ENCODE measurements at places on chromosomes 1 and 21.

DNA sequence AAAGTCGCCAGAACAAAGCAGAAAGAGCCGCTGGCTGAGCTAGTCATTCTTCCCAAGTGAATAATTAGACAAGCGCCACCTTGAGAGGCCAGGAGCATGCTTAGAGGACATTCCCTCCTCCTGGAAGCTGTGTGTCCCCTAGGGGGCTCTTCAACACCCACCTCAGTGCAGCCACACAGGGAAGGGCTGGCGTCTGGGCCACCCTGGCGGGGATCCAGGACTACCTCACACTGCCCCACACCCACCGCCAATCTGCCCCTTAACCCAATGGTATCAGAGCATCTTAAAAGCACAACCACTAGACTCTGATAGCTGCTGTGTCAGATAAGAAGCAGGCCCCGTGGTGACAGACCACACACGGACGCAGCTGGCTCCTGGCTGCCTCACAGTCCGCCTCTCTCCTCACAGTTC, 24.9 kb downstream of the SETD4 start:
- no peak for DNase-seq

GRCh38 chr1:184403961-184404726, 17.3 kb downstream of the C1orf21 start:
- DNase-seq = no peak

DNA sequence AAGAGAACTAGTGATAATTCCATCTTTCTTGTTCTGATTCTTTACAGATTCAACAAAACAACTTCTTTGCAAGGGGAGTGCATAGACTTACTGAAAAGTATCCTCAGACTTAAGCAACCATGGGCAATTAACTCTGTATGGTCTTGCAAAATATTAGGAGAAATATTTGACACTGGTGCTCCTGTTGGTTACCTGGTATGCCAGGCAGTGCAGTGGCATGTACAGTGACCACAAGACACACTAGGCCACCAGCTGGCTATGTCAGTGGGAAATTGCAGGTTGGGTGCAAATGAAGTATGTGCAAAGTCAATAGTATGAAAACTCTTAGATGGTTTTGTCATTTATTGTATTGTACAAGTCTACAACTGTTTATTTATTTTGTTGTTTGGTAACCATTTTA, 34.5 kb downstream of the EPS15 start:
- DNase-seq = no peak

GRCh38 chr21:35027563-35028450, 21.3 kb downstream of the RUNX1 start:
- DNase-seq = peak; percentile 32

DNA sequence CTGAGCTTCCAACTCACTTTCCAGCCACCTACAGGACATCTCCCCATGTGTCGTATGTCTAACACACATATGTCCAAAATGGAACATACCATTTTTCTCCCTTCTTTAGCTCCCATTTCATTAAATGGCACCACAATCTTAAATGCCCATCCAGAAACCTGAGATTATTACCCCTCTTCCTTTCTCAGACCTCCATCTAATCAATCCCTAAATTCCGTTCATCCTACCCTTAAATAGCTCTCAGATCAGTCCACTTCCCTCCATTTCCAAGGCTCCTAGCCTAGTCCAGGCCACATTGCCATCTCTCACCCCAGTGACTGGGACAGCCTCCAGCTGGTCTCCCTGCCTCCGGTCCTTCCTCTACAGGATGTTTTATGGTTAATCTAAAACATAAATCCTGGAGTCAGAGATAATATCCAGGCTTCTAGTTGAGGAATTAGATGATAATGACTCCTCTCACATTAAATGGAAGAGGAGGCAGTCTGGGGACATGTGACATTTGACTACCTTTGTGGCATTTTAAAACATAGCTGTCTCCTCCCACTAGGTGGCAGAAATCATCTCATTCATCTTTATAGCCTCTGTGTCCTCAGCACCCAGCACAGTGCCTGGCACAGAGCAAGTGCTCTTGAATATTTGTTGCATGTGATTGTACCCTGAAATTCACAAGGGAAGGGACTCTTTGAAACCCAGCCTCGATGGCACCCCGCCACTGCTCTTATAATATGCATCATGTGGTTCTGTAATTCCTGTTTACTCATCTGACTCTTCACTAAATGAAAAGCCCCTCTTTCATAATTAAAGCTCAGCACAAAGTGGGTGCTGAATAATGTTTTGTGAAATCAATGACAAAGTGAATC, 102.3 kb downstream of the TMEM53 start:
- DNase-seq = peak; percentile 28

DNA sequence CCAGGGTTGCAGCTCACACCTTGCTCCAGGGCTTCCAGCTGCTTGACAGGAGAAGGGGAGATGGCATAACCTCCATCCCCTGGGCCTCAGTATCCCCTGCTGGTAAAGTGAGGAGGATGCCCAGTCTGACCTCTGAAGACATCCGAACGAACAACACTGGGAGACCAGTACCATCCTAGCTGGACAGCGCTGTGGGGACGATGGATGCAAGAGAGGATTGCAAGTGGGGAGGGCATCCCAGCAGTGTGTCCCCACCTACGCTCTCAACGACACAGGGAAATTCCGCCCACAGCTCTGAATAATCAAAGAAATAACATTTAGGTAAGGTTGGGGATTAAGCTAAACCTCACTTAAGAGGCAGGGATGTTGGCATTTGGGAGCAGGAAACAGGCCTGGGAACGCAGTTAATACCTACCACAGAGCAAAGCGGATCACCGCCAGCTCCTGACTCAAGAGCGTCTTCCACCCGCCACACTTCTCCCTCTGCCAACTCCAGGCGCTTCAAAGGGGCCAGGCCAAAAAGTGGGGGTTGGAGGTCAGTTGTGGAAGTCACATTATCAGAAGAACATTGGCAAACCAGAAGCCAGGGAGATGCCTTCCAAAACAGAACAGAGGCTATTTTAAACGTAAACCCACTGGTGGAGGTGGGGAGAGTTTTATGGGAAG, 47.6 kb downstream of the SSBP3 start:
- no peak for DNase-seq

DNA sequence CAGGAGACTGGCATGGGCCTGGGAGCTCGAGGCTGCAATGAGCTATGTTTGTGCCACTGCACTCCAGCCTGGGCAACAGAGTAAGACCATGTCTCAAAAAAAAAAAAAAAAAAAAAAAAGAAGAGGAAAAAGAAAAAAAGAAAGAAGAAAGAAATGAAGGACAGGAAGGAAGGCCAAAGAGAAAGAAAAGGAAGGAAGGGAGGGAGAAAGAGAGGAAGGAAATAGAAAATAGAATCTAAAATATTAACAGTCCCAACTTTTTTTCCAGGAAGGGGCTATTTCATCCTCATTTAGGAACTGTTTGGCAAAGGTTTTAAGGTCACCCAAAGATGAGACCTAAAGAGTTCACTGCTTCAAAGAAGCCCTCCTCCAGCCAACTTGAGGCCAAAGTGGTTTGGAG, 2.5 kb downstream of the MUL1 start:
- no peak for DNase-seq

GRCh38 chr1:32765570-32766327, 51.4 kb downstream of the YARS1 start:
- no peak for DNase-seq

GRCh38 chr1:5810553-5811270, 181.5 kb downstream of the NPHP4 start:
- no peak for DNase-seq

DNA sequence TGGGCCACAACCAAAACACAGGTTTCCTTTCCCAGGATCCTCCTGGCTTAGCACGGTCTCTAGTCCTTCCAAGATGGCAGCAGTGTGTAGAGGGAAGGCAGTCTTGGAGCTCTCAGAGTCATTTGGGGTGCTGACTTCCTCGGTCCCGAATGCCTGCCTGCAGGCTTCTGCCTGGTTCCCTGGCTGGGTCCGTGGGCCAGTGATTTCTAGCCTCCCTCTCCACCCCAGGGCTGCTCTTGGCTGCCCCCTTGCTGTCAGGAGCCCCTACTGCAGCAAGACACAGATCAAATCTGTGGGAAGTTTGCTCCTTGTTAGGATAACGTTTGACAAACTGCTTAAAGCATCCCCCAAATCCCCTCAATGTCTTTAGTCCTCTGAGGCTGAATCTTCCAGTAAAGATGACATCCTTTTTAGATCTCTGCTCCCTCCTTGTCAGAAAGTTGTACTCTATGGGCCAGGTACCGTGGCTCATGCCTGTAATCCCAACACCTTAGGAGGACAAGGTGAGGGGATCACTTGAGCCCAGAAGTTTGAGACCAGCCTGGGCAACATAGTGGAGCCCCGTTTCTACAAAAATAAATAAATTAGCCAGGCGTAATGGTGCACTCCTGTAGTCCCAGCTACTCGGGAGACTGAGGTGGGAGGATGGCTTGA, 272.5 kb downstream of the RRAGC start:
- peak; percentile 67 for DNase-seq

DNA sequence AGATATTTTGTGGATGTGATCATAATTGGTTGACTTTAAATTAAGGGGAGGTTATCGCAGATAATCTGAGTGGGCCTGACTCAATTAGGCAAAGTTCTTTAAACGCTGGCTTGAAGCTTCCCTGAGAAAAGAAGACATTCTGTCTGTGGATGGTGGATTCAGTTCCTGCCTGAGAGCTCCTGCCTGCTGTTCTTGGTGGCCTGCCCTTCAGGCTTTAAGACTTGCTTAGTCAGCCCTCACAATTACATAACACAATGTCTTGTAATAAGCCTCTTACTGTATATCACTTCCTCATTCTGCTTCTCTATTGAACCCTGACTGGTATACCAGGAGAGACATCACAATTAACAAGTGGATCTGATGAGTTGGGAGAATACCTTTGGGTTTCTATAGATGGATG, 50.2 kb downstream of the KCNJ6 start:
- no peak for DNase-seq

DNA sequence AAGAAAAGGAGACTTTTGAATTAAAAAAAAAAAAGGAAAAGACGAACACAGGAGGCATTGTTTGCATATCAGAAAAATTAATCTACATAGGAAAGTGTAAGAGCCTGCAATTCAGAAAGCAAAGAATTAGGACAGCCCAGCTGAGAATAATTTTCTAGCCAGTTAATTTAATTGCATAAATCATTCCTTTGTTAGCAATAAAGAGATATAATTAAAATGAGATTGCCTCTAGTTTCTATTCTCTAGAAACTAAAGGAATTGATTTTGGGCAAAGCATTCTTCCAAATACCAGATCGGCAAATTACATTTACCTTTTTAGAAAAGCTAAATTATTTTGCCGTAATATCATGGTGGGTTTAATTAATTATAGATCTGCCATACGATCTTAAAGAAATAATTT, 46.0 kb downstream of the NUF2 start:
- no peak for DNase-seq

GRCh38 chr1:164846731-164847691, 288.0 kb downstream of the PBX1 start:
- DNase-seq = no peak

DNA sequence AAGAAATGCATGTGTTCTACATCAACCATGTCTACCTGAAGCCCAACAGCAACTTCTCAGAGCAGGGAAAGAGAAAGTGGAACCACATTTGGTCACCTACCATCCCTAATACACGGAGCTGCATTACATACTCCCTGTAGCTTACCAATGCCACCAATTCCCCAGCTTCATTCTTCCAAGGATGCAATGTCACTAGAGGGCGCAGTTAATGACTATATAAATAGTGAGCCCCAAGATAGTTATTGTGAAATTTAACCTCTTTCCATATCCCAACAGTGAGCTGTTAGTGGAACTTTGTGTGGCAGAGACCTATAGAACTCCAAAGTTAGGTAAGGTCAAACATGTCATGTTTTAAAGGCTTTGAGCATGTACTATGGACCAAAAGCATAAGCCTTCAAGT, 618.3 kb downstream of the SMYD3 start:
- DNase-seq = peak; percentile 35

DNA sequence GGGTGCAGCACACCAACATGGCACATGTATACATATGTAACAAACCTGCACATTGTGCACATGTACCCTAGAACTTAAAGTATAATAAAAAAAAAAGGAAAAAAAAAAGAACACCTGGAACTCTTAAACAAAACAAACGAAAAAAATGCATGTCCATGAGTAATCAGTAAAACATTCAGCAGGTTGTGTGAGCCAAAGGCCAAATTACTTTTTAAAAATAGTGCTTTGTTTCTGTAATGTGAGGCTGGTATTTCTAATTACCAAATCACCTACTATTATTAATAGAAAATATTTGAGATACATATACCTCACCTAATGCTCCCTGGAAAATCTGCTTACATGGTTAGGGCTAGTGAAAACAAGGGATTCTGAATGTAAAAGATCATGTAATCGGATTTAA, 294.4 kb upstream of the NR5A2 start:
- no peak for DNase-seq

DNA sequence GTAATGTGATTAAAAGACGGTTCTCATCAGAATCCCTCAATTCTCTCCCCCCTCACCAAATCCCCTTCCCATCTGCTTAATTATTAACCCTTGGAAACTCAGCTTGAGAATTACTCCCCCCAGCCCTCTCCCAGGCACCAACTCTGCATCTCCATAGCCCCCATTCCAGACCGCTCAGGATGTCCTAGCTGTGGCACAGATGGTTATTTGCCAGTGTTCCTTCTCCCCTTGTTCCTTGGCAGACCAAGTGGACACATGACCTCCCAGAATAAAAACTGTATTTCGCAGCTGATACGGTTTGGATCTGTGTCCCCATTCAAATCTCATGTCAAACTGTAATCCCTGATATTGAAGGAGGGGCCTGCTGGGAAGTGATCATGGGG, 14.6 kb downstream of the HENMT1 start:
- no peak for DNase-seq

DNA sequence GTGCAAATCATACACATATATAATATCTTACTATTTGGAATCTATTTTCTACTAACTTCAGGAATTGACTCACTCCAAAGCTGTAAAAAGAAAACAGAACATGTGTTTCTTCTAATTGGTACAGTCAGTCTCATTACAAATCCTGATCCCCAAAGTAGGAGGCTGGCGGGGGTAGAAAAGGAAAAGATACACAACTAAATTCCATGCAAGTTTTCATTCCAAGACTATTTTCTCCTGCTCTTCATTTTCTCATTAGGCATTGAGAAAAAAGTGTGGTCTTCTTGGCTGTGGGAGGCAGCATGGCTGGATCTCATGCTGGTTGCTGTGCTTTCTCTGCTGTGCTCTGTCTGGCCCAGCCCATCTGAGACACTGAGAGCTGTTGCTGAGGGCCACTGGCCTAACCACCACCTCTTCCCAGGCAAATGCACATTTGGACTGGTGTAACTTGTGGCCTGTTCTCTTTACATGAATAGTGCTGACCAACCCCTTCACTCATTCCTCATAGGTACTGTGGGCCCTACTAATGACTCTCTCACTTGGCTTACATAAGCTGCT, 1107.5 kb upstream of the B3GALT2 start:
- no peak for DNase-seq

- no peak for DNase-seq
Observed at GRCh38 chr1:51578383-51579109, 38.3 kb upstream of the OSBPL9 start.

GRCh38 chr1:39195166-39196111, 9.1 kb upstream of the MACF1 start:
- DNase-seq = peak; percentile 43
